ENCODE measurements at places on chromosomes 7 and 10. TPM values are rescaled to one million over a fixed set of nuclear protein-coding genes. Genes with fewer than 3 reads are reported as not detected.

DNA sequence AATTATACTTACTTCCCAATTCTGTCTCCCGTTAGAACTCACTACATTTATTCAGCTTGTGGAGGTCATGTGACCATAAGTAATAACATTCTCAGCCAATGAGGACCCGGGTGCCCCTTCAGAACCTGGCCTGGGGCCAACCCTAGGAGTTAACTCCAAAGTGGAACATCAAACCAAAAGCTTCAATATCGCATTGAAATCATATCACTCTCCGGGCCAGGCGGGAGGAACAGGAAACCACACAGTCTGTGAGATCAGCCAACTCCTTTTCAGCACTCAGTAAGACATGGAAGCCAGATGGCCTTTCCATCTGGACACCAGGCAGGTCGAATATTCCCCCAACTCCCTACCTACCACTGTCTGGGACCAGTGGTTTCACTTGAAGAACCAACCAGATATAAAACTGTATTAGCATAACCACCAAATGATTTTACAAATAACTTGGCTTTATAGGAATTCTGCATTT is 5.5 kb downstream of the CREB3L2 start:
- peak overlapping the region; percentile 18 for H3K4me3 ChIP-seq
- no peaks in the 10 kb centered on the region for H3K27me3 ChIP-seq
- H3K27ac ChIP-seq = peak overlapping the region; percentile 15
- H3K36me3 ChIP-seq = no peaks in the 10 kb centered on the region
- no peak for DNase-seq

PRKAR2B gene
- 1.7 TPM for polyA plus RNA-seq

GRCh38 chr10:49571388-49571787 is 32.5 kb upstream of the ERCC6 start:
- H3K4me1 ChIP-seq = peaks cover 33% of the 10 kb centered on the region
- peaks cover 3% of the 10 kb centered on the region for H3K36me3 ChIP-seq
- no peak overlapping the region for H3K4me3 ChIP-seq
- no peak overlapping the region for H3K27ac ChIP-seq
- no peak for DNase-seq

ITGA8 gene
- not detected for polyA plus RNA-seq

AFAP1L2 gene
- 0.61 TPM for polyA plus RNA-seq

DNA sequence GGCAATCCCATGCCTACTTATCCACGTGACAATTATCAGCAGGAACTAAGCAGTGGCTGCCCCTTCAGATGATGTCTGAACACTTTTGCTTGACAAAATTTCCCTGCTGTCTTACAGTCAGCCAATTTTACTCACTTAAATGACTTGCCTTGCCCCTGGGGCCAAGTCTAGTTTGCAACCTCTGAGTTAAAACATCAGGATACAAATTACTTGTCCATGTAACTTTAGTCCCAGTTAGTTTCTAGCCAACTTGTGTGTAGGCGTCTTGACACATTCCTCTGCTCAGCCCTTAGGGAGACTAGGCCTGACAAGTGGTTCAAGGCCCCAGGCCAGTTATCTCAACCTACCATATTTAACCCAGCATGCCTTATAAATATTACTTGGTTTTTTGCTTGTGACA is 11.6 kb upstream of the TYSND1 start:
- peaks cover 3% of the 10 kb centered on the region for H3K27me3 ChIP-seq
- H3K4me3 ChIP-seq = no peak overlapping the region
- DNase-seq = no peak
- no peak overlapping the region for H3K27ac ChIP-seq
- H3K36me3 ChIP-seq = peaks cover 57% of the 10 kb centered on the region

DNA sequence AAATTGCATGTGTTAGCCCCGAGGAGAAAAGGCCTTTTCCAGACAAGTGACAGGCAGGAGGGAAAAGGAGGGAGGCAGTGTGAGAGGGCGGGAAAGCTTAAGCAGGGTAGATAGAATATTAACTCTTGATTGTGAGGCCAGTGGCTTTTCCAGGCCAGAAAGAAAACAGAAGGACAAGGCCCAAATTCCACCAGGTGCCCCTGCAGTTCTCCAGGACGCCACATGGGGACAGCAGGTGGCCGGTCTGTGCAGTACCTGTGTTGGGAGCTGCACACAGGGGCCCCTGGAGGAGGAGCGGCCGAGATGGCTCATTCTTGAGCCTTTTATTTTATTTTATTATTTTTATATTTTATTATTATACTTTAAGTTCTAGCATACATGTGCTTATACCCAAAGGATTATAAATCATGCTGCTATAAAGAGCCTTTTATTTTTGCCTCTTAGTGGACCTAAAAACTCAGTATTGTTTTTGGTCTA is 141.3 kb upstream of the KLF14 start:
- H3K27ac ChIP-seq = no peak overlapping the region
- H3K36me3 ChIP-seq = peaks cover 37% of the 10 kb centered on the region
- peaks cover 10% of the 10 kb centered on the region for H3K27me3 ChIP-seq

GALNT17 gene
- not detected for polyA plus RNA-seq

LEP gene
- polyA plus RNA-seq = not detected

DNA sequence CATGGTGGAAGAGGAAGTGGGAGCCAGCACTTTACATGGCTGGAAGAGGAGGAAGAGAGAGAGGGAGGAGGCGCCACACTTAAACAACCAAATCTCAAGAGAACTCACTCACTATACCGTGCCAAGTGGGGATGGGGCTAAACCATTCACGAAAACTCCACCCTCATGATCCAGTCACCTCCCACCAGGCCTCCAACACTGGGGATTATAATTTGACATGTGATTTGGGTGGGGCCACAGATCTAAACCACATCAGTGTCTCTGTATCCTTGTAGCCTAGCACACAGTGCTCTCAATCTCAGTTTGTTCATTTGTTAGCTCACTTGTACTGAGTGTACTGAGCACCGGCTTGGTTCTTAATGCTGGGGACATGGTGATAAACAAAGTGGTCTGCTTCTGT is 228.3 kb downstream of the BUB3 start:
- no peaks in the 10 kb centered on the region for H3K36me3 ChIP-seq
- peaks cover 2% of the 10 kb centered on the region for H3K27me3 ChIP-seq
- no peak overlapping the region for H3K27ac ChIP-seq
- H3K4me1 ChIP-seq = no peaks in the 10 kb centered on the region
- DNase-seq = no peak

GRCh38 chr7:76283254-76284159 is 19.0 kb upstream of the HSPB1 start:
- H3K36me3 ChIP-seq = no peaks in the 10 kb centered on the region

TAS2R3 gene
- not detected for polyA plus RNA-seq

TAC1 gene
- not detected for polyA plus RNA-seq

DNA sequence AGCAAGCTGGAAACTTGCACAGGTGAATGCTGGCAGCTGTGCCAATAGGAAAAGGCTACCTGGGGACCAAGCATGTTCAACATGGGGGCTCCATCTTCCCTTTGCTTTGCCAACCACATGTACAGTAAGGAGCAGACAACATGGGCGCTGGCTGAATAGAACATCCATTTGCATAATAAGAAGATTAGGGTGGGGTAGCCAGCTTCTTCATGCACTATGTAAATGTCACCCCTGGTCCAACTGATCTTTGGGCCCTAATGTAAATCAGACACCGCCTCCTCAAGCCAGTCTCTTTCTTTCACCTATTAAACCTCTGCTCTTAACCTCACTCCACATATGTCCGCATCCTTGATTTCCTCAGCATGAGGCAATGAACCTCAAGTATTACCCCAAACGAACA is 26.0 kb downstream of the MRPS24 start:
- peaks cover 5% of the 10 kb centered on the region for H3K27me3 ChIP-seq
- no peak overlapping the region for H3K4me3 ChIP-seq
- H3K27ac ChIP-seq = no peak overlapping the region
- H3K4me1 ChIP-seq = peaks cover 10% of the 10 kb centered on the region
- H3K36me3 ChIP-seq = no peaks in the 10 kb centered on the region

DNA sequence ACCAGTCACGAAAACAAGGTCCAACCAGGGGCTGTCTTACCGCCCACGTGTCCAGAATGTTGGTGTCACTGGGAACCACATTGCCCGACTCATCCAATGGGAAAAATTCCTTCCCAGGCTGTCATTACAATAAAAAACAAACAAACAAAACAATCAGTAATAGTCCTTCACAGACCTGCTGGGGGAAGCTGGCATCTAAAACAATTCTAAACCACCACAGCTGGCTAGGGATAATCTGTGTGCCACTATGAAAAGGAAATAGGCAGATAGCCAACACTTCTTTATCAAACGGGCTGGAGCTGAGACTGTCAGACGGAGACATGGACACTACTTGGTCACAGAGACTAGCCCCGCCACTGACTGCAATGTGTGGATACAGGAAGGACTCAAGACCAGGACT is 9.2 kb downstream of the AKR1B1 start:
- H3K27ac ChIP-seq = no peak overlapping the region
- peaks cover 2% of the 10 kb centered on the region for H3K27me3 ChIP-seq
- H3K4me3 ChIP-seq = no peak overlapping the region
- peaks cover 53% of the 10 kb centered on the region for H3K36me3 ChIP-seq
- no peak for DNase-seq

ETV1 gene
- not detected for polyA plus RNA-seq

PHYHIPL gene
- not detected for polyA plus RNA-seq

MYL10 gene
- polyA plus RNA-seq = not detected

GRCh38 chr10:132467464-132468149 is 70.0 kb upstream of the INPP5A start:
- H3K36me3 ChIP-seq = no peaks in the 10 kb centered on the region
- DNase-seq = no peak
- no peaks in the 10 kb centered on the region for H3K27me3 ChIP-seq
- no peaks in the 10 kb centered on the region for H3K4me1 ChIP-seq
- no peak overlapping the region for H3K4me3 ChIP-seq

DNA sequence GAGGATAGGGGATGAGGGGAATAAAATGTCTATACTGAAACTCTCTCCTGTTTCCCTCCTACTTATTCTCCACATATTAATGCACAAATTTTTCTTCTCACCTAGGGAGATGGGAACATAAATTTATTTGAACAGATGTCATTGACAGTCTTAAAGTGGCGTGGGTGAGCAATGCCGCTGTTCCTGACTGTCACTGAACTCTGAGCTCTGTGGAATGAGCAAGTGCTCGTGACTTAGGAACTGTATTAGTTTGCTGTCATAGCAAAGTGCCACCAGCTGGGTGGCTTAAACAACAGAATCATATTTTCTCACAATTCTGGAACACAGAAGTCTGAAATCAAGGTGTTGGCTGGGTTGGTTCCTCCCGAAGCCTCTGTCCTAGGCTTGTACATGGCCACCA is 29.1 kb downstream of the INPP5F start:
- no peak for DNase-seq
- H3K27ac ChIP-seq = no peak overlapping the region
- no peaks in the 10 kb centered on the region for H3K27me3 ChIP-seq

DNA sequence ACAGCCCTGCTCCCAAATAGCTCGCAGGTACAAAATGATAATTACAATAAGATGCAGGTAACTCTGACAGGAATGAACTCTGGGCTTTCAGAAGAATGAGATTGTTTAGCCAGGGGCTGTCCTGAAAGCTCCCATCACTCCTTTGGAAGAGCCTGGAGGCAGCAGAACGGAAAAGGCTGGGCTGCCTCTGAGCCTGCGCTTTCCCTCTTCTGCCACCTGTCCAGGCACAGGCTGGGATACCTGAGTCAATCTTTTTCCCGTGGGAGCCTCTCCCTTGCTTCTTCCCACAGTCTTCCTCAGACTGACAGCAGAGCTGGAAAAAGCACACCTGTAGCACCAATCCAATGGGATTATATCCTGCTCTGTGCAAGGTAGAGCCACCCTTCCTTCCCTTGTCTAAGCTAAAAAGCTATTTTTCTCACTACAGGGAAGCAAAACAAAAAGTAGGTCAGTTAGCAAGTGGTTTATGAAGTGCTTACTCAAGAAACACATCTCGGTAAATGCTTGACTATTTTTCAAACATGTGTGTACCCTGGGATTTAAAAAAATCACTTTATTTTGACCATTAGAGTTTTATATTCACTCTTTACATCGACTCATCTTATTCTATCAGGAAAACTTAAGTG is 12.3 kb upstream of the CUL1 start:
- peaks cover 13% of the 10 kb centered on the region for H3K4me1 ChIP-seq
- H3K27me3 ChIP-seq = peaks cover 1% of the 10 kb centered on the region
- no peak overlapping the region for H3K27ac ChIP-seq

Measured in immature natural killer cell (primary cell).